ENCODE measurements at places on chromosomes 4 and X.

- no peak for ATAC-seq
Observed at GRCh38 chrX:6279277-6279909, 50.7 kb upstream of the NLGN4X start.

- ATAC-seq = no peak
Observed at GRCh38 chr4:23388255-23388654, 501.6 kb downstream of the PPARGC1A start.

GRCh38 chr4:76377911-76378310 is 43.0 kb downstream of the CCDC158 start:
- no peak for ATAC-seq

- ATAC-seq = no peak
Observed at GRCh38 chr4:118975449-118976192, 87.0 kb downstream of the SYNPO2 start.

- no peak for ATAC-seq
Observed at GRCh38 chr4:108140328-108140727, 28.4 kb downstream of the LEF1 start.

GRCh38 chr4:35463251-35463952 is 780.9 kb downstream of the ARAP2 start:
- no peak for ATAC-seq

DNA sequence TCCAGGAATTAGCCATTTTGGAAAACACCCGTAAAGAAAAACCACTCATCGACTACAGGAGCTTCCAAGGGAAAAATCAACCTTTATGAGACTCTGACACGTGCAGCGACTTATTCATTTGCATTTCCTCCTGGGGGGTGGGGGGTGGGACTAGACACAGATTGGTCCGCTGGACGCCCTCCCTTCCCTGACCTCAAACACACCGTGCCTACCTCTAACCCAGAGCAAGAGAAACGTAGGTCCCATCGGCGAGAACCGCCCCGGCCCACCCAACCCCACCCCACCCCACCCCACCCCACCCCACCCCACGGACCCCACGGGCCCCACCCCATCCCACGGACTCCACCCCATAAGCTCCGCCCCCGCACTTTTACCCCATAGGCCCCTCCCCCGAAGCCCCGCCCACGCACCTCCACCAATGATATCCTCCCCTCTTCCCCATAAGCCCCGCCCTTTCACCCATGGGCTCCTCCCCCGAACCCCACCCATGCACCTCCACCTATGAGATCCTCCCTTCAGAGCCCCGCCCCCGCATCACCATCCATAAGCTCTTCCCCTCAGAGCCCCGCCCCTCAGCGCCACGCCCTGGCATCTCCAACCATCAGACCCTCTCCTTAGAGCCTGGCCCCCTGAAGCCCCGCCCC is 1.1 kb downstream of the GTPBP6 start:
- no peak for ATAC-seq

- ATAC-seq = no peak
Observed at GRCh38 chrX:110004215-110004614, 1.3 kb downstream of the TMEM164 start.

GRCh38 chrX:45774961-45775360 is 574.3 kb upstream of the DIPK2B start:
- ATAC-seq = no peak

- ATAC-seq = no peak
Observed at GRCh38 chrX:102714994-102715393, 2.7 kb downstream of the GPRASP2 start.

DNA sequence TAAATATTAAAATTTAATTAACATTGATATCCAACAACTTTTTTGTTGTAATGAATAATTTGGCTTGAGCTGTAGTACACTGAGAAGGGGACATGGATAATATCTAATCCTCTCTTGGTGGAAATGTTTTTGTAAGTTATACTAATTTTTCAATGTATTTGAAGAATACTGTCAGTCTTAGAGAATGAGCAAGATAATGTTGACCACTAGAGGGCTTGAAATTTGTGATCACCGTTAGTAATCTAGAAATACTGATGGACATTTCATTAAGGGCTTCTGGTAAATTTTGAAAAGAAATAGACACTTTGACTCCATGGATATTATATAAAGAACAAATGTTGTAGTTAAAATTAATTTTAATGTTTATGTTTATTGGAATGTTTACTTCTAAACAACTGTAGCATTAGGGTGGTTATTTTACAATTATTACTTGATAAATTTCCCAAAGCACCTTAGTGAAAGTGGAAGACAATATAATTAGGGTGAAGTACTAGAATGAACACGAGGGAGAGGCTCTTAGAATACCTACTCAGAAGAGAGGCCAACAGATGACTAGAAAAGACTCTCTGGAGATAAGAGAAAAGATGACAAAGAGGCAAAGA is 20.0 kb upstream of the CAMK2D start:
- ATAC-seq = no peak

- no peak for ATAC-seq
Observed at GRCh38 chr4:125573368-125573767, 258.6 kb downstream of the FAT4 start.

DNA sequence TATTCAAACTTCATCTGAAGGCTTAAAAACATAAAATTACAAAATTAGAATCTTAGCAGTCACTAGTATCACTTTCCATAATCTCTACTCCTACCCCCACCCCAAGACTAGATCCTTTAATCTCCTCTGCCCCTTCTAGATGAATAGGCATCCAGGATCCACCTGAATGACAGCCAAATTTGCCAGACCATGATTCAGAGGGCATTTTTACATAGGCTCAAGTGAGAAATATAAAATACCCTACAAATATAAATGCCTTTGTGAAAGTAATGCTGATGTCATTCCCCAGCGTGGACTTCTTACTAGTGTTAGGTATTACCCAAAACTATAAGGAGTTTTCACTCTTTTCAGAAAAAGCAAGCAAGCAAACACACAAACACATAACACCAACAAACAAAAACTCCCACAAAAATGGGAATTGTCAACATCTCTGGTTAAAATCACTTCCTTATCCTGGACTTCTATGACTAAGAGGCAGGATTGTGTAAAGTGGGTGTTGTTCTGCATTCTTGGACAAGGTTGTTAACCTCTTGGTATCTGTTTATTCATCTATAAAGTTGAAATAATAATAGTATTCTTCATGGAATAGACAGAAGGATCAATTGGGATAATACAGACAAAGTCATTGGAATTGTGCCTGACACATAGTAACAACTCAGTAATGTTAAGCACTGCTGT is 51.3 kb upstream of the TMPRSS11F start:
- ATAC-seq = no peak

DNA sequence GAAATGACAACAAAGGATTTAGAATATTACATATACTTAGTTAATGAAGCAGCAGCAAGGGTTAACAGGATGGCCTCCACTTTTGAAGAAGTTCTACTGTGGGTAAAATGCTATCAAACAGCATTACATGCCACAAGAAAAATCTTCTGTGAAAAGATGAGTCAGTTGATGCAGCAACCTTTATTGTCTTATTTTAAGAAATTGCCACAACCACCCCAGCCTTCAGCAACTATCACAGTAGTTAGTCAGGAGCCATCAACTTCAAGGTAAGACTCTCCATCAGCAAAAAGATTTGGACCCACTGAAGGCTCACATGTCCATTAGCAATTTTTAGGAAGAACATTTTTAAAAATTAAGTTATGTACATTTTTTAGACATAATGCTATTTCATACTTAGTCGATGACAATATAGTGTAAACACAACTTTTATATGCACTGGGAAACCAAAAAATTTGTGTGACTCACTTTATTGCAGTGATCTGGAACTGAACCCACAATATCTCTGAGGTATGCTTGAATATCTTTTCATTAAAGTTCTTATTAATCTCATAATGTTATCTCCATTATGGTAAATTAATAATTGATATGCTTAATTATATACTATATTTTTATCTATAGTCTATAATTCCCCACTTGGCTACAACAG is 81.2 kb downstream of the SPCS3 start:
- ATAC-seq = no peak

DNA sequence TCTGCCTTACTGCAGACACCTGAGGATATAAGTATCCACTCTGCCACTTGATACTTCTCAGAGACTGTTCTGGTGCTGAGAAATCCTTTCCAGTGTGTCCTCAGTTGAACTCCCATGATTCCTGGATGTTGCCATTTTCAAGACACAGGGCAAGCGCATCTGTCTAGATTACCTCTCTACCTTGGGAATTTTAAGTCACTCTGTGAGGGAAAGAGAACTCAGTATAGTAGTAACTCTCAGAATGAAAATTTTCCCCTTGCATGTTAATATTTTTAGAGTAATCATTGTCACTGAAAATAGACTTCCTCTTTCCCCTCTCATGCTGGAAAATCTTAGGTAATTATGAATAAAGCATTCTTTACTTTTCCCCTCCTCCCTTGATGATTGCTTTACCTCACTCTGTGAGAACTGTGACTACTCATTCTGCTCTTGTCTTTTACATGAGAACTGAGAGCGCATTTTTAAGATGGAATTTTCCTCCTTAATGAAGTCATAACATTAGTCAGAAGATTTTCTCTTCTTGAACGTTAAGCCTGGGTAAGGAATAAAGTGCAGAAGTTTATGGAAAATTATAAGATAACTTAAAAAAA is 45.0 kb downstream of the TET2 start:
- peak; percentile 79 for ATAC-seq

- no peak for ATAC-seq
Observed at GRCh38 chr4:58465031-58465430, 1354.8 kb upstream of the IGFBP7 start.

DNA sequence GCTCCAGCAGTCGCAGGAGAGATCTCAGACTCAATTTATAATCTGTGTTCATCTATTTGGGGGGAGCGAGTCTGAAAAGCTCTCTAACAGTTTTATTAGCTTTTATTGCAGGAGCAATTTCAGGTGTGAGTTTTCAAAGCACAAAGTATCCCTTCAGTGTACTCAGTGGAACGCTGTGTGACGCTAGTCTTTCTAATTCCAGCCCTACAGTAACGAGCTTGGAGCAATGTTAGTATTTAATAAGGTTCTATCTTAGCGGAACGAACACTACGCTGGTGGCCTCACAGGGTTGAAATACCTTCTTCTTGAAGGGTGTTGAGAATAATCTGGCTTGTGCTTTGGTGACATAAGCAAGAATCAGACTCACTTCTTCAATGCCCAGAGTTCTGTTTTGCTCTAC is 8.4 kb downstream of the HS3ST1 start:
- ATAC-seq = no peak

- no peak for ATAC-seq
Observed at GRCh38 chr4:26323821-26324220, 3.0 kb downstream of the RBPJ start.

- no peak for ATAC-seq
Observed at GRCh38 chr4:168662297-168662984, 165.6 kb downstream of the PALLD start.

GRCh38 chr4:84051639-84052038 is 447.5 kb downstream of the NKX6-1 start:
- ATAC-seq = no peak

DNA sequence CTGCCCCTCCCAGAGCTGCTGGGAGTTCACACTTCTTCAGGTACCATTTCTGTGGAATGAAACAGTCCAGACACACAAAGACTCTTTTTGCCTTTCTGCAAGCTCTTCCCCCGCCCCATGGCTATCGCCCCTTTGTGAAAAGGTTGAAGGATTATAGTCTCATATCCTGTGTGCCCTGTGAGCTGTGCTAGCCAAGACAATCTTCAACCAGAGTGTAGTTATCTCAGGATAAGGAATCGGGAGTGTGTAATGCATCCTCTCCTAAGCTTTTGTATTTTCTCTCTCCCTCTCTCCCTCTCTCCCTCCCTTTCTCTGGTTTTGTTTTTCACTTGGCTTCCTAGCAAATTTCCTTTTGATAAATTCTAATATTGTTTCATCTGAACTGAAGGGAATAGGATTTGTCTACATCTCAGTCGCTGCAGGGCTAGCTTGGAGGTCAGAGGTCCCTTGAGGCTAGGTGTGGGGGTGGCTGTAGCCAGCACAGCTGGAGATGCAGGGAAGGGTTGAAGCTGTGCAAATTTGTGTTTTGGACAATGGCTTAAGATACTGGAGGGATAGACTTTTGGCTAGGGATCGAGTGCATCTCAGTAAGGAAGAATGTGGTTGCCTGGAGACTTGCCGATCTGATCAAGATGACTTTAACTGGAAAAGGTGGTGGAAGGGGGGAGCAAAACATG is 74.6 kb upstream of the NALF2 start:
- no peak for ATAC-seq

- ATAC-seq = no peak
Observed at GRCh38 chr4:61195101-61195500, 5.0 kb upstream of the ADGRL3 start.

- no peak for ATAC-seq
Observed at GRCh38 chrX:152895724-152896420, 2.0 kb upstream of the ZNF185 start.

- ATAC-seq = no peak
Observed at GRCh38 chr4:183240581-183241321, 79.3 kb downstream of the CLDN22 start.

DNA sequence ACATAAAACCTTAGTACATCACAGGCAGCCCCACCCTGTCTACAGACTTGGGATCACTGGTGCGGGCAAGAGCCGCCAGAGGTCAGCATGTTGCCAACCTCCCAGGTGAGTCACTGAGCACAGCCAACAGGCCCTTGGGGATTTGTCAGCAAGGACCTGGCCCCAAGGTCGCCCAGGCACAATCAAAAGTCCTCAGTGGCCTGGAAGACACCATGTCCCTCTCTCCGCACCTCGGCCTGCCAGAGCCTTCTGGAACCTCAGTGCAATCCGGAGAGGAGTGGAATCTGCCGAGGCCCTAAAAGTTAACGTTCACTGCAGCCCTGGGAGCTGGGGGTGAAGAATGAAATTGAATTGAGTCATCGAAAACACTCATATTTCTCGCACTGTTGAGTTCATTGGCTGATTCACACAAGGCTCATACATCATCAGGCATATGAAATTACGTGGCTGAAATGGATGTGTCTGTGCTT is 74.3 kb downstream of the WFS1 start:
- ATAC-seq = no peak

DNA sequence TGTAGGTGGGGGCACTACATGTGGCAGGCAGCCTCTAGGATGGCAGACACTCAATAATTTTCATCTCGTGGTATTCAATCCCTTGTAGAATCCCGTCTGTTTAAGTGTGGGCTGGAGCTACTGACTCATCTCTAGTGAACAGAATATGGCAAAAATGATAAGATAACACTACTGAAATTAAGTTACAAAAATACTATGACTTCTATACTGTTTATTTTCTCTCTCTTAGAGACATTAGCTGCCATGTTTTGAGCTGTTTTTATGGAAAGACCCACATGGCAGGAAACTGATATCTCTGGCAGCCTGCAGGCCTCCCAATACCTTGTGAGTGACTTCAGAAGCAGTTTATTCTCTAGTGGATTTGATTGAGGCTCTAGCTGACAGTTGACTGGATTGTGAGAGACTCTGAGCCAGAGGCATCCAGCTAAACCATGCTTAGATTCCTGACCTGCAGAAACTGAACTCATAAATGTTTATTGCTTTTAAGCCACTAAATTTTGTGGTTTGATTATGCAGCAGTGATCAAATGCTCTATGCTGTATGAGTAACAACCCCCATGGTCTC is 298.8 kb upstream of the CTSO start:
- ATAC-seq = no peak

All from activated CD4-positive, CD25-positive, alpha-beta regulatory T cell treated with anti-CD3 and anti-CD28 coated beads, Interleukin-2, amount 50 U/mL, for 24 hours (primary cell).